ENCODE measurements at places on chromosomes 5 and 9. TPM values are rescaled to one million over a fixed set of nuclear protein-coding genes. Genes with fewer than 3 reads are reported as not detected.

The TNFSF8 gene
- total RNA-seq = not detected

GRCh38 chr9:5719100-5719926 is 90.4 kb downstream of the RIC1 start:
- DNase-seq = no peak

DNA sequence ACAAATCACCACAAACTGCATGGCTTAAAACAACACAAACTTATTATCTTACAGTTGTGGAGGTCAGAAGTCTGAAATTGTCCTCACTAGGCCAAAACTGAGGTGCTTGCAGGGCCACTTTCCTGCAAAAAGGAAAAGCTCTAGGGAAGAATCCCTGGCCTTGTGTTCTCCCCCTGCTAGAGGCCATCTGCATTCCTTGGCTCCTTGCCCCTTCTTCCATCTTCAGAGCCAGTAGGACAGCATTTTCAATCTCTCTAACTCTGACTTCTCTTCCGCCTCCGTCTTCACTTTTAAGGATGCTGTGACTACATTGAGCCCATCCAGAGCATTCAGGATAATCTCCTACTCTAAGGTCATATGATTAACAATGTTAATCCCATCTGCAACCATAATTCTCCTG is 236.6 kb downstream of the CDK5RAP2 start:
- no peak for DNase-seq

- DNase-seq = no peak
Measured at GRCh38 chr9:135611875-135612209, 27.5 kb downstream of the GLT6D1 start.
